SK-N-SH (cell line): ENCODE measurements at places on chromosomes 2 and 18. TPM values are rescaled to one million over a fixed set of nuclear protein-coding genes. Genes with fewer than 3 reads are reported as not detected.

DNA sequence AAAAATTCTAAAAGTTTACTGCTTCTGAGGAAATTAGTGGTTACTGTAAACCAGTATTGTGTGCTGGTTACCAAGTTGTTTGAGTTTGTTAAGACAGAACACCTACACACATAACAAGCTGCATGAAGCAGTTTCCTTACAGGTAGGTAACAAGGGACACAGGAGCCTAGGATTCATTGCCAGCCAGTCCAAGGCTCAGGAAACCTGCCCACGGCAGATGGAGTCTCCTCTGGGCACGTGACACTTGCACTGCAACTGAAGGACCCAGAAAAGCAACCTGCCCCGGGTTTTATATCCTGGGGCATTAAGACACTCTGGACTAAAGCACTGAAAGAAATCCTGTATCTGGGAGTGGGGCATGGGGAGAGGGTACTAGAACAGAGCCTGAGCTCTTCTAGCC is 639.3 kb downstream of the ADCYAP1 start:
- no peak for DNase-seq

- no peak for DNase-seq
These were observed 40.1 kb downstream of the AOX1 start for GRCh38 chr2:200625958-200626363.

- DNase-seq, result no peak
These were observed 20.1 kb upstream of the NAB1 start for GRCh38 chr2:190628591-190629319.

DNA sequence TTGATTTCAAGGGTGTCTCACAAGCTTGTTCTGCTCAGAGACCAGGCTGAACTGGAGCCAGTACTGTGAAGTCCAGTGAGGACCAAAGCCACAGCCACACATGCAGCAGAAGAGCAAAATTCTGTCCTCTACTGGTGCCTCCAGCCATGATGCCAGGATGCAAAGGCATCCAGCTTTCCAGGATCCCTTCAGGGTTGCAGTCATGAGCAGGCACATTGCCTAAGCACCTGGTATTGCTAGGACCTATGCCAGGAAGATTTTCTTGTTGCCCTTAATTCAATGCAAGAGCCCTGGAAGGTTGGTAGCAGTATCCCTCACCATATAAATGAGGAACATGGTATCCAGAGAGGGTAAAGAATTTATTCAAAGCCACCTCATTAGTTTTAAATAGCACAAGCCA is 78.9 kb upstream of the CYRIA start:
- DNase-seq, result no peak

- no peak for DNase-seq
These were observed 153.7 kb upstream of the FBXO11 start for GRCh38 chr2:48059975-48060374.

GRCh38 chr18:32454593-32454992 is 16.1 kb downstream of the GAREM1 start:
- no peak for DNase-seq

GRCh38 chr18:68387246-68387645 is 327.7 kb downstream of the TMX3 start:
- no peak for DNase-seq

- DNase-seq, result no peak
These were observed 120.1 kb downstream of the ACTR3 start for GRCh38 chr2:114010001-114010400.

The SPOPL gene
- polyA plus RNA-seq, result 4.5 and 5.6 TPM in 2 replicates

The HS1BP3 gene
- polyA plus RNA-seq, result 18.7 and 20.1 TPM in 2 replicates

The HOXD9 gene
- 3.6 and 4.8 TPM in 2 replicates for polyA plus RNA-seq

The C2orf69 gene
- polyA plus RNA-seq, result 1.8 and 2.2 TPM in 2 replicates

The BMP10 gene
- not detected in 2 replicates for polyA plus RNA-seq

The PROC gene
- polyA plus RNA-seq, result 0.06 and 0.10 TPM in 2 replicates

The FAM98A gene
- 62.5 and 231 TPM in 2 replicates for polyA plus RNA-seq
